ENCODE measurements at places on chromosomes 1 and 21.

DNA sequence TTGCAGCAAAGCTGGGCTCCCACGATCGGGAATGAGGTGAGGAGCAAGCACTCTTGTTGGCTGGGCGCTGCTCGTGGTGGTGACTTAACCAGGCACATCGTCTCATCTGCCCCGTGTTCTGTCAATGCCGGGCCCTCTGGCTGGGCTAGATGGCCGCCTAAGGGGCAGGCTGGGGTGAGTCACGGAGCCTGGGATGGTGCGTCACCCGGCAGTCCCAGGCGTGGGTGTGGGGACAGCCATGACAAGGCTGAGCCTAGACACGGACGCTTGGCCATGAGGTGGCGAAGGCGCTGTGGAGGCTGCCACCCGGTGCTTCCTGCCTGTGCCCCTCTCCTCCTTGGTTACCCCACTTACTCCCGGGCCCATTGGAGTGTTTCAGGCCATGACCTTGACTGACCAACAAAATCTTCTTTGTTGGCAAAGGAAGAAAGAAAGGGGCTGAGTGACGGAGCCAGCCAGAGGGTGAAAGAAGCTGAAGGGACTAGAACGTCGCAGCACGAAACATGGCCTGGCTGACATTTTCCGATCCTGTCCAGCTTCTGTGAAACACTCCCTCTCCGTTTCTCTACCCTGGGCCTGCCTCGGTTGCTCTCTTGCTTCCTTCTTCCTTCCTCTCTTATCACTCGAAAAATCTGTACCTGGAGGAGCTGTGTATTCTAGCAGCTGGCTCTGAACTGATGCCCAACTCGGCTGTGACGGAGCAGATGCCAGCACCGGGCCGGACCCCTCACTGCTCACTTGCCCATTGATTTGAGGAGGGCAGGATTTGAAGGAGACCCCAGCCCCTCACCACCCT lies 596 bp downstream of the CD247 start:
- peak; percentile 83 for DNase-seq

DNA sequence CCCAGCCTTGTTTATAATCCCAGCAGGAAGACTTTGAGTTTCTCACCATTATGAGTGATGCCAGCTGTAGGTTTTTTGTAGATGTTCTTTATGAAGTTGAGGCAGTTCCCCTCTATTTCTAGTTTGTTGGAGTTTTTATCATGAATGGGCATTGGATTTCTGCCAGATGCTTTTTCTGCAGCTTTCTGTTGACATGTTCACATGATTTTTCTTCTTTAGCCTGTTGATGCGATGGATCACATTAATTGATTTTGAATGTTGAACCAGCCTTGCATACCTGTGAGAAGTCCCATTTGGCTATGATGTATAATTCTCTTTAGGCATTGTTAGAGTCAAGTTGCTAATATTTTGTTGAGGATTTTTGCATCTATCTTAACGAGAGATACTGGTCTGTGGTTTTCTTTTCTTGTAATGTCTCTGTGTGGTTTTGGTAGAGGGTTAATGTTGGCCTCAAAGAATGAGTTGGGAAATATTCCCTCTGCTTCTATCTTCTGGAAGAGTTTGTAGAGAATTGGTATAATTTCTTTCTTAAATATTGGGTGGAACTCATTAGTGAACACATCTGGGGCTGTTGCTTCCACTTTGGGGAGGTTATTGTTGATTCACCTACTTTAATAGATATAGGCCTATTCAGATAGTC lies 33.2 kb downstream of the ZBTB40 start:
- no peak for DNase-seq

DNA sequence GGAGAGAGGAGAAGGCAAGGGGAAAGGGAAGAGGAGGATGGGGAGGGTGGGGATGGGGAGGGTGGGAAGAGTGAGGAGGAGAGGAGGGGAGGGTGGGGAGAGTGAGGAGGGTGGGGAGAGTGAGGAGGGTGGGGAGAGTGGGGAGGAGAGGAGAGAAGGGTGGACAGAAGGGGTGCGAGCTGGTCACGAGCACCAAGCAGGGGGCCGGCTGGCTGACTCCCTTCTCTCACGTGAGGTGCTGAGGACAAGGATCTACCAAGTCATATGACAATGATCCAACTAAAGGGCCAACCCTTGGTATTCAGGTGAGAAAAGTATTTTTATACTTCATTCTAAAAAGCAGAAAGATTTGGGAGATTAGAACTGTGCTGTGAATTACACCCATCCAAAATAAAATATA lies 51.8 kb downstream of the COQ8A start:
- DNase-seq = no peak

DNA sequence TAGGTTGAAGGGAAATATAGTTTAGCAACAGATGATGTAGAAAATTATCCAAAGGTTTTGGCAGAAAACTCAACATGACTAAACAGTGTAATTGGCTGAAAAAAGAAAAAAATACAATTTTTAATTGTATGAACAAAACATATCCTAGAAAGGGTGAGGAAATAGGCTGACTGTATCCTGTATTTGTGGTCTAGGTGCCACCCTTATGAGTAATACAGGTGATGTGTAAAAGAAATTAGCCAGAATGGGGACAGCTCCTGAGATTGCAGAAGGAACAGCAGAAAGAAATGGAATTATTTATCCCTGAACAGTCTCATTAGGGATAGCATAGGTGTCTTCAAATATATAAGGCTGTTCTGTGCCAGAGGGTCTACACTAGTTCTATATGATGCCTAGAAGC lies 24.6 kb downstream of the DNASE2B start:
- DNase-seq = no peak

GRCh38 chr21:43321111-43321510 lies 105.8 kb downstream of the SIK1 start:
- no peak for DNase-seq

GRCh38 chr1:36099681-36100341 lies 11.1 kb downstream of the ADPRS start:
- peak; percentile 72 for DNase-seq

- DNase-seq = peak; percentile 30
Observed at GRCh38 chr1:201022820-201023516, 546 bp downstream of the KIF21B start.

DNA sequence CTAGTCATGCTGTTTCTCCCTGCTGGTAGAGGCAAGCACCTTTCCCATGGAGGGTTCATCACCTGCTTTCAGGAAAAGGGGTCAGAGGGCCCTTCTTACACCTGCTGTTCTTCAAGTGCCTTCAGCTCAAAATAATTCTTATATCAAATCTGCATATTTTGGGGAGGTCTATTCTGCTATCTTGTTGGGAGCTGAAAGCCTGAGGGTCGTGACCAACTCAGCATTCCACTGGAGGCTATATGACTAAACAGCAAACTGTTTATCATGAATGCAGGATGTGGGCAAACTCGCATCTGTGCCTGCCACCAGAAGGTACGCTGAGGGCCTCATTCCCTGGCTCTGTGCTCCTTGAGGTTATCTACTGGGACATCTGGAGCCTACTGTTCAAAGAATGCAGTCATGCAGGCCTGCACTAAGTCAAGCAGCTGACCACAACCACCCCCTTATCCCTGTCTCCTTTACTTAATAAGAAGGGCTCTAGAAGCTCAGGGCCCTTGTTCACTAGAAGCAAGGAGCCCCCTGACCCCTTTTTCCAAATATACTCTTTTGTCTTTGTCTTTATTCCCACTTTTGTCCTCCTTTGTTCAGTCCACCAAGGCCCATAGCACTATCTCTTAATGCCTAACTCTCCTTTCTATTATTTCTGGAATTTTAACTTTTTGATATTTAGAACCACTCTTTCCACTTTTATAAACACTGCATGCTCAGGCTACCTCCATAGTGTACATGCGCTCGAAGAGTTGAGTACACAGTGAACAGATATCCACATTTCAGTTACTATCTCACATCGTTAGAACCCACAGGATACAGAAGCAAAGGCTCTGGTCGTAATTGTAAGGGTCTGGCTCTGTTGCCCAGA lies 4.5 kb upstream of the TRIM17 start:
- no peak for DNase-seq

GRCh38 chr1:152220166-152221163 lies 3.5 kb downstream of the HRNR start:
- DNase-seq = no peak

GRCh38 chr1:18927082-18927653 lies 24.8 kb upstream of the ALDH4A1 start:
- DNase-seq = peak; percentile 38

DNA sequence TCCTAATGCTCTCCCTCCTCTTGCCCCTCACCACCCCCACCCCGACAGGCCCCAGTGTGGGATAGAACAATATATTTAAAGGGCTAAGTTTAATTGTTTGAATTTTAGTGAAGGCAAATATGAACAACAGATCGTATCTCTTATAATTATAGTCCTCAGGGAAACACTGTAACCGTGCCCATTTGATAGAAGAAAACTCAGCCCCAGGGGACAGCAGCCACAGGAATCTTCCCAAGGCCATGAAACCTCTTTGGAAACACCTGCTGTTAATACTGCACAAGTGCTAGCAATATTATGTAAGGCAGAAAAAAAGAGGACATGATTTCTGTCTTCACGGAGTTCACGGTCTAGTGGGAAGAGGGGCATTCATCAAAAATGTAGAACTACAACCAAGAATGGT lies 142.2 kb downstream of the URB2 start:
- no peak for DNase-seq

DNA sequence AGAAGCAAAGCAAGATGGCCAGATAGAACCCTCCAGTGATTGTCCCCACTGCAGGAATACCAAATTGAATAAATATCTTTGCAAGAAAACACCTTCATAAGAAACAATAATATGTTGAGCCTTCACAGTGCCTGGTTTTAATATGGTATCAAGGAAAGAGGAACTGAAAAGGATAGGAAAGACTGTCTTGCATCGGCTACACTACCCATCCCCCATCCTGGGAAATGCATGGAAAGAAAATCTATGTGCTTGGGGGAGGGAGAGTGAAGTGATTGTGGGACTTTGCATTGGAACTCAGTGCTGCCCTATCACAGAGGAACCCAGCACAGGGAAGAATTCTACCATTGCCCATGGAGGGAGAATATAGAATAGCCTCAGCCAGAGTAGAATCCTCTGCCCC lies 28.6 kb upstream of the AK5 start:
- DNase-seq = no peak

DNA sequence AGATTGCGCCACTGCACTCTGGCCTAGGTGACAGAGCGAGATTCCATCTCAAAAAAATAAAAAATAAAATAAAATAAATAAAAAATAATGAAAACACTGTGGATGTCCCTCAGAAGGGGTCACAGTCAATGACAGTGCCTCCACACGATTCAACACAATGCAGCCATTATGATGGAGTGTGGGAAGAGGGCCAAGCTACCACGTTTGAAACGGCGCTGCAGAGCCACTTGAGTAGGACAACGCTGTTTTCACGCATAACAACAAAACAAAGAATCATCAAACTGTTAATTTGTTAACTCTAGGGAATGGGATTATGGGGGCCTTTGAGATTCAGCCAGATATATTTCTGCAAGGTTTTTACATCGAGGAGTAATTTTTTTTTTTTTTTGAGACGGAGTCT lies 36.5 kb downstream of the NKAIN1 start:
- DNase-seq = no peak

GRCh38 chr21:42858185-42858847 lies 21.0 kb downstream of the WDR4 start:
- DNase-seq = no peak

GRCh38 chr21:43737158-43737950 lies 18.4 kb downstream of the PDXK start:
- DNase-seq = no peak

DNA sequence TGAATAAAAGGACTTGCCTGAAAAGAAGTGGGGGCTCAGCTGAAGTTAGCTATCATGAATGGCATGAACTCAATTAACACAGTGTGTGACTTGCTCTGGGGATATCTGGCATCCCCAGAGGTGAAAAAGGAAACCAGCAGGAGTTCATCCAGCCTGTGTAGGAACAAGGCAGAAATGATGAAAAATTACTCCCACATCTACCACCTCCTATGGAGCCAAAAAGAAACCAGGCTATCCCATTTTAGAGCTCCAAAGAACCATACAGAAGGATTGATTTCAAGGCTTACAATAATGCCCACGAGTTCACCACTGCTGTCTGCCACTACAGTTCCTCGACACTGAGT lies 25.3 kb downstream of the TP53BP2 start:
- no peak for DNase-seq

- DNase-seq = no peak
Observed at GRCh38 chr1:36408479-36408878, 10.8 kb upstream of the LSM10 start.

GRCh38 chr1:165011991-165012531 lies 344.5 kb downstream of the LMX1A start:
- DNase-seq = no peak

- no peak for DNase-seq
Observed at GRCh38 chr1:34684266-34684665, 70.6 kb upstream of the GJB5 start.

DNA sequence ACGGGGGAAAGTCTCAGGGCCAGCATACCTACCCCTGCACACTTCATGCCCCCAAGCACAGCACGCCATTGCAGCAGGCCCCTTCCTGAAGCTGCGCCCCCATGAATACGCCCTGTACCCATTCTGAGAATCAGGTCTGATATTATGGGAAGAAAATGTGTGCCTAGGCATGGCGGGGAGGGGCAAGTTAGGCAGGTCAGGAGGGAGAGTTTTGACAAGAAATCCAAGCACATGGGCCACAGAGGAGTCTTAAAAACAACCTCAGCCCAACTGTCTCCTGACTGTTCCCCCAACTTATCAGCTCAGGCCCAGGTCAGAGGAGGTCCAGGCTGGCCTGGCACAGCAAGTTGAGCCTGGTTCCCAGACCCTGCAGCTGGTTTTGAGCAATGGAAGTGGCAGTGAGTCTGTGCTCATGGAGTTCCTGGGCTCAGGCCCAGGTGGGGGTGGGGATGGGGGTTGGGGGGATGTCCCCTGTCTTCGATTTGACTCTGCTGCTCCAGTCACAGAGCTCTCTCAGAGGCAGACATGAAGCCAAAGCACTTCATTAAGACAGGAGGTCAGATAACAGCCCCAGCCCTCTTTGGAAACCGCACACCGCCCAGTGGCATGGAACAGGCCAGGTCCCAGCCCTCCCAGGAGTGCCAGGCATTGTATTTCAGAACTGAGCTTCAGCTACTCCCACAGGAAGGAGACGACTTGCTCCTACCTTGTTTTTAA lies 20.6 kb upstream of the BCAR3 start:
- DNase-seq = no peak

DNA sequence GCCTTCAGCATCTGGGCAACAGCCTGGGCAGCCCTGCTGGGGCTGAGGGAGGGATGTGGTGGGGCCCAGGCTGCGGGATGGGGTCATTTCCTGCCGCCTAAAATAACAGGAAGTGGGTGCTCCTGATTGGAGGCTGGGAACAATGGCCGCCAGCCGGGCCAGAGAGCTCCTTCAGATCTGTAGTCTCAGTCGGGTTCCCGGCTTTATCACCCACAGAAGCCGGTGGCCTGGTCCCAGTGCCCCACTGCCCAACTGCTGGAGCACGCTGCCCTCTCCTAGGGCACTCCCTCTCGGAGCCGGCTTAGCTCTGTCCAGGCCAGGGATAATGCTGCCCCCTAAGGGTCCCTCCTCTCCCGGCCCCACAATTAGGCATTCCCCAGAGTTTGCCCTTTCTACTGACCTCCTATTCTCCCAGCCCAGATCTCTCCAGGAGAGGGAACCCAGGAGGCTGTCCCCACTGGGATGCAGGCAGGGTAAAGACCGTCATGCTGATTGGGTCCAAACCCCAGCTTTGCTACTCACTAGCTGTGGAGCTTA lies 5.1 kb downstream of the MAP7D1 start:
- DNase-seq = peak; percentile 36

- DNase-seq = no peak
Observed at GRCh38 chr1:110542725-110543124, 23.8 kb upstream of the KCNA10 start.

- DNase-seq = no peak
Observed at GRCh38 chr1:54125386-54126070, 27.3 kb downstream of the CDCP2 start.

GRCh38 chr1:66364578-66365391 lies 169.2 kb upstream of the SGIP1 start:
- DNase-seq = no peak
